ENCODE measurements at places on chromosomes 6 and 20.

DNA sequence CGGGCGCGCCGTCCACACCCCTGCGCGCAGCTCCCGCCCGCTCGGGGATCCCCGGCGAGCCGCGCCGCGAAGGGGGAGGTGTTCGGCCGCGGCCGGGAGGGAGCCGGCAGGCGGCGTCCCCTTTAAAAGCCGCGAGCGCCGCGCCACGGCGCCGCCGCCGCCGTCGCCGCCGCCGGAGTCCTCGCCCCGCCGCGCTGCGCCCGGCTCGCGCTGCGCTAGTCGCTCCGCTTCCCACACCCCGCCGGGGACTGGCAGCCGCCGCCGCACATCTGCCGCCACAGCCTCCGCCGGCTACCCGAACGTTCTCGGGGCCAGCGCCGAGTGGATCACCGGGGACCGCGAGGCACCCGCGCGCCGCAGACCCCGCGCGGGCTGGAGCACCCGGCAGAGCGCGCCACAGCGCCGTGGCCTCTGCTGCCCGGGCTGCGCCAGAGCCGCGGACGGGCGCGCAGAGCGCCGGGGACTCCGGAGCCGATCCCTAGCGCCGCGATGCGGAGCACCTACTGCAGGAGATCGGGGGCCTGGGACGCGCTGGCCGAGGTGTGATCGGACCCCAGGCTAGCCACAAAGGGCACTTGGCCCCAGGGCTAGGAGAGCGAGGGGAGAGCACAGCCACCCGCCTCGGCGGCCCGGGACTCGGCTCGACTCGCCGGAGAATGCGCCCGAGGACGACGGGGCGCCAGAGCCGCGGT is at the start of gene BMP2:
Gene BMP2 (plus strand): TSS at position 151 of the 692 bp plus-strand sequence. CDS start 2,441 bp downstream, outside the sequence.
- DNase-seq, result no peak

- DNase-seq, result peak; percentile 54
These were observed 108.4 kb downstream of the RTN4IP1 start for GRCh38 chr6:106520711-106521401.

GRCh38 chr6:43946641-43947363 is 176.8 kb downstream of the VEGFA start:
- no peak for DNase-seq

DNA sequence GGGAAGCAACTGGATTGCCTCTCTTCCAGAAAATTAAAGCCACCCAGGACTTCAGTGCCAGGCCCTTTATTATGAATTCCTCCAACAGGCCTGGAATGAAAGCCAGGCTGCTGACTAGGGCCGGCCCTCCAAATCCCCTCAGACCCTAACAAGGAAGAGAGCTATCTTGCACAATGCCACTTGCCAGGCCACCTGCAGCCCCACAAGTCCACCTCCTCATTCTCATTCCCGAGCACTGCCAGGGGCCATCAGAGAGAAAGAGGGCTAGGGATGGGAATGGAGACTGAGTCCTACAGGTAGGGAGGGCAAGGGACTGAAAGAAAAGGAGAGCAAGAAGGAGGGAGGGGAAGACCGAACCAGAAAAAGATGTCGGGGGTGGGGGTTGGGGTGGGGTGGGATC is 86.5 kb downstream of the MRPL14 start:
- no peak for DNase-seq

- DNase-seq, result no peak
These were observed 46.4 kb upstream of the DST start for GRCh38 chr6:56689114-56689513.

Data from stimulated activated CD8-positive, alpha-beta memory T cell treated with anti-CD3 and anti-CD28 coated beads, Interleukin-2, amount 100 ng/mL, for 1 hour (primary cell).